ENCODE measurements at places on chromosomes 16 and 17.
A peak's percentile ranks its signal among the peaks of the same experiment; 100 is the strongest.

- DNase-seq, result no peak
These were observed 2.5 kb downstream of the PHF12 start for GRCh38 chr17:28948873-28949184.

DNA sequence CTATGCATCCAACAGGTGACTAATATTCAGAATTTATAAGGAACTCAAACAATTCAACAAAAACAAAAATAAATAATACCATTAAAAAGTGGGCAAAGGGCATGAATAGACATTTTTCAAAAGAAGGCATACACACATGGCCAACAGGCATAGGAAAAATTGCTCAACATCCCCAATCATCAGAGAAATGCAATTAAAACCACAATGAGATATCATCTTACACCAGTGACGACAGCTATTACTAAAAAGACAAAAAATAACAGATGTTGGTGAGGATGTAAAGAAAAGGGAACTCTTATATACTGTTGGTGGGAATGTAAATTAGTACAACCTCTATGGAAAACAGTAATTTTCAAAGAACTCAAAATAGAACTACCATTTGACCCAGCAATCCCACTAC, 250.4 kb upstream of the N4BP1 start:
- DNase-seq, result no peak

GRCh38 chr17:27586203-27586721, 44.7 kb upstream of the LGALS9 start:
- no peak for DNase-seq

GRCh38 chr16:66382966-66383299, 16.4 kb downstream of the CDH5 start:
- no peak for DNase-seq

- no peak for DNase-seq
These were observed 190.3 kb upstream of the IRX6 start for GRCh38 chr16:55133654-55134053.

GRCh38 chr16:54446639-54447038, 160.1 kb upstream of the IRX3 start:
- DNase-seq, result no peak

DNA sequence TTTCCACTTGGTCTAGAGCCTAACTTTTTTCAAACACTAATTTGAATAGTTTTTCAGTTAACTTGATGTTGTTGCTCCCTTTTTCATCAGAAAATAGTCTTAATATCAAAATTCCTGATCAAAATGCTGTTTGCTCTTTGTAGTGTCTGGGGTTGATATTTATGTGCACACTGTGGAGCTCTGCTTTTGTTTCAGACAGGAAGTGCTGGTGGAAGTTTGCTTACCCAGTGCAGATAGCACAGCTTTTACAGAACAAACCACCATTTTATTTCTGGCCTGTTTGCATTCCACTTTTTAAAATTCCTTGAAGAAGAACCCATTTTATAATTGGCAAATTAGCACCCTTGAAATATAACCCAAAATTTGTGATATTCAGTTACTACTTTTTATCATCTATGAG, 125.4 kb downstream of the MRTFB start:
- DNase-seq, result no peak

GRCh38 chr17:73560661-73561060, 83.6 kb downstream of the SDK2 start:
- DNase-seq, result no peak

GRCh38 chr16:68299571-68300453, 10.9 kb downstream of the SLC7A6OS start:
- DNase-seq, result no peak

GRCh38 chr16:61579195-61579594, 457.0 kb downstream of the CDH8 start:
- no peak for DNase-seq

DNA sequence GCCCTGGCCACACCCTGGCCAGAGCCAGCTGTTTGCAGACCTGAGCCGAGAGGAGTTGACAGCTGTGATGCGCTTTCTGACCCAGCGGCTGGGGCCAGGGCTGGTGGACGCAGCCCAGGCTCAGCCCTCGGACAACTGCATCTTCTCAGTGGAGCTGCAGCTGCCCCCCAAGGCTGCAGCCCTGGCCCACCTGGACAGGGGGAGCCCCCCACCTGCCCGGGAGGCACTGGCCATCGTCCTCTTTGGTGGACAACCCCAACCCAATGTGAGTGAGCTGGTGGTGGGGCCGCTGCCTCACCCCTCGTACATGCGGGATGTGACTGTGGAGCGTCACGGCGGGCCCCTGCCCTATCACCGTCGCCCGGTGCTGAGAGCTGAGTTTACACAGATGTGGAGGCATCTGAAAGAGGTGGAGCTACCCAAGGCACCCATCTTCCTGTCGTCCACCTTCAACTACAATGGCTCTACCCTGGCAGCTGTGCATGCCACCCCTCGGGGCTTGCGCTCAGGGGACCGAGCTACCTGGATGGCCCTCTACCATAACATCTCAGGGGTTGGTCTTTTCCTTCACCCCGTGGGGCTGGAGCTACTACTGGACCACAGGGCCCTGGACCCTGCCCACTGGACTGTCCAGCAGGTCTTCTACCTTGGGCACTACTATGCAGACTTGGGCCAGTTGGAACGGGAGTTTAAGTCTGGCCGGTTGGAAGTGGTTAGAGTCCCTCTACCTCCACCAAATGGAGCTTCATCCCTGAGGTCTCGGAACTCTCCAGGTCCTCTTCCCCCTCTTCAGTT, 578 bp downstream of the AOC2 start:
- DNase-seq, result no peak

- peak; percentile 90 for DNase-seq
These were observed 9.8 kb upstream of the SOST start for GRCh38 chr17:43768382-43768781.

DNA sequence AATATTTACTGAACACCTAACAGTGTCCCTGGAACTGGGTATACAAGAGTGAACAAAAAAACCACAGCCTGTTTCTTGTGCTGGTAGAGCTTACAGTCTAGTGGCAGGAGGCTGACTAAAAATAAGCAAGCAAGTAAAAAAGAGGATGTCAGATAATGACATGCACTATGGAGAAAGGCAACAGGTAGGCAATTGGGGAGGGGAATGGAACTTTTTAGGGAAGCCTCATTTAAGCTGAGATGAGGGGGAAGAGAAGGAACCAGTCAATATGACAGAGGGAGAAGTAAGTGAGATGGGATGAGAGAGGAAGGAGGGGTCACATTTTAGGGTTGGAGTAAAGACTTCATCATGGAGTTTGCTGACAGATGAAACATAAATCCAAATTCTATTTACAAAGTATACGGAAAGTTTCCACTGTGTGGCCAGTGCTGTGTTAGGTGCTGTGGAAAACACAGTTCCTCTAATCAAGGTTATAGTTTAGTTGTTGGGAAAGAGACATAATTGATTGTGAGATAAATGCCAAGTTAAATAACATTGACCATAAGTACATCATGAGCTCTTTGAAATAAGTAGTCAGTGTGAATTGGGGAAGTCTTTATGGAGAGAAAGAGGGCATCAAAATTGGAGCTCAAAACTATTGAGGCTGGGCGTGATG, 251.4 kb downstream of the FTO start:
- no peak for DNase-seq

- DNase-seq, result no peak
These were observed 23.1 kb upstream of the ACSF3 start for GRCh38 chr16:89070590-89070989.

- DNase-seq, result no peak
These were observed 38.3 kb upstream of the NDRG4 start for GRCh38 chr16:58461640-58462039.

DNA sequence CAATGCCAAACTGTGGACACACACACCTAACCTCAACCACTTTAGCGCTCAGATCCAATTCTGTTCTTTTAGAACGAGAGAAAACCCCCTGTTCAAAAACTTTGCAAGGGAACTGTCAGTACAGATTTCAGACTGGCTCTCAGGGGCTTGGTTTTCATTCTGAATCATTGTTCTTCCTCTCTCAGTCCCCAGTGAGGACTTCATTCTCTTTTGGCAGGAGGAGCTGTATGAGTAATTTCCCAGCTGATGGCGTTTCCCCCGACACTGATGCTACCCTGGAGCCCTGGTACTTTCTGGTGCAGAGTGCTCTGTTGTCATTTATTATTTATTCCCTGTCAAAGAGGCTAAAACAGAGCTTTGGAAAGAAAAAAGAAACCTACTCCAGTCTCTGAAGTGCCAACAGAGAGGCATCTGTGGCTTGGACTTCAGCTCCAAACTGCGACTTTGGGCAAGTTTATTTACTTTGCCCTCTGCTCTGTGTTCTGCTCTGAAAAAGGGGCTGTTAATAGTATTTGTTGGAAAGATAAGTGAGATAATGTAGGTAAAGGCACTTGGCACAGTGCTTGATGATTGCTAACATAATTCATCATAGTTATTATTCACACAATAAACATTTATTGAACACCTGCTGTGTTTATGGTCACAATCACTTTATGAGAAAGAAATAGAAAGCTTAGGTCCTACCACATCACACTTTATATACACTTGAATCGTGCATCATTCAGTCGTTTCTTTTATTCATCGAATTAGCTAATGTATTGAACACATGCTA, 28.3 kb downstream of the ETV4 start:
- DNase-seq, result no peak

DNA sequence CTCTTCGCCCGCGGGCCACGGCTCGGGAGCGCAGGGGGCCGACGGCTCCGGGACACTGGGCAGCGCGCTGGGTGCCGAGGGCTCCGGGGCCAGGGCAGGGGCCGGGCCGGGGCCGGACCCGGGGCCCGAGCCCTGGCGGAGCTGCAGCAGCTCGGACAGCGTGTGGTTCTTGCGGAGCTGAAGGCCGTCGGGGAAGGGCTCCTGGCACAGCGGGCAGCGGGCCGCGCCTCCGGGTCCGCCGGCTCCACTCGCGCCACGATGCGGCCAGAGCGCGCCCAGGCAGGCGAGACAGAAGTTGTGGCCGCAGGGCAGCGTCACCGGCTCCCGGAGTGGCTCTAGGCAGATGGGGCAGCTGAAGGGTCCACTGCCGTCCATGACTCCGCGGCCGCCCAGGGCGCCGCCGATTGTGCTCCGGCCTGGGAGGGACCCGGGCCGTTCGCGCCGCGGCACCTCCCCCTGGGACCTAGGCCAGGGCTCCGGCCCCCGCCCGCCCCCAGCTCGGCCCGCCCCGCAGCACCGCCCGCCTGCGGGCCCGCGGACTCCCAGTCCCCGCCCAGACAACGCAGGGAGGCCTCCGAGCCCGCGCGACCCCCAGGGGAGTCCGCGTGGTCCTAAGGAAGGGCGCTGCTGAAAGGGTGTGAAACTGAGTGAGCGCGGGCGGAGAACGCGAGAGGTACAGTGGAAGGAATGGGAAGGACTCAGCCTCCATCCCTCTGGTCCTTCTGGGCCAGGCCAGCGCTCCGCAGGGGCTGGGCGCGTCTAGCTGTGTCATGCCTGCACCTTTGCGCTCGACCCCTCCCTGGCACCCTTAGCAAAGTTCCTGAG, at the start of gene TRIM47:
Gene TRIM47 (minus strand): TSS at position 408 of the 825 bp plus-strand sequence. CDS start 33 bp downstream, at position 375.
- DNase-seq, result peak; percentile 55

- DNase-seq, result no peak
These were observed 182.8 kb upstream of the HS3ST3A1 start for GRCh38 chr17:13784434-13785095.

DNA sequence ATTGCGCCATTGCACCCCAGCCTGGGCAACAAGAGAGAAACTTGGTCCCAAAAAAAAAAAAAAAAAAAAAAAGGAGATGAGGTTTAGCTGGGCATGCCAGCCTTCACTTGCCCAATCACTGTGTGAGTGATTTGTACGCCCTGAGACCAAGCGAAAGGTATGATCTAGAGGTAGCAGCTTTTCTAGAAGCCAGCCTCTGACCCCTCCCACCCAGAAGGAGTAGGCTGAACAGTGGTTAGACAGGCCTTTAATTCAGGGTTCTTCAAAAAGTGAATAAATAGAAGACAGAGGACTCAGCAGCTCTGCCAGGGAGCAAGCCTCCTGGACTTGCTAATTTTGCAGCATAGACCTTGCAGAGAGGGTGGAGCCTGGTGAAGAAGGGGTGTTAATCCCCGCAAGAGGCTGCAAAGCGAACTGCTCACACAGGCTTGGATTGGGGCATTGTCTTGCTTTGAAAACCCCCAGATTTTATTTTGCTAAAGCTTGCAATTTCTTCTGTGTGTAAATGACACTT, 7.1 kb upstream of the CYTH1 start:
- DNase-seq, result no peak

GRCh38 chr17:46125831-46126230, 67.4 kb downstream of the KANSL1 start:
- DNase-seq, result no peak

- no peak for DNase-seq
These were observed 234.6 kb downstream of the HS3ST3A1 start for GRCh38 chr17:13367154-13367553.

DNA sequence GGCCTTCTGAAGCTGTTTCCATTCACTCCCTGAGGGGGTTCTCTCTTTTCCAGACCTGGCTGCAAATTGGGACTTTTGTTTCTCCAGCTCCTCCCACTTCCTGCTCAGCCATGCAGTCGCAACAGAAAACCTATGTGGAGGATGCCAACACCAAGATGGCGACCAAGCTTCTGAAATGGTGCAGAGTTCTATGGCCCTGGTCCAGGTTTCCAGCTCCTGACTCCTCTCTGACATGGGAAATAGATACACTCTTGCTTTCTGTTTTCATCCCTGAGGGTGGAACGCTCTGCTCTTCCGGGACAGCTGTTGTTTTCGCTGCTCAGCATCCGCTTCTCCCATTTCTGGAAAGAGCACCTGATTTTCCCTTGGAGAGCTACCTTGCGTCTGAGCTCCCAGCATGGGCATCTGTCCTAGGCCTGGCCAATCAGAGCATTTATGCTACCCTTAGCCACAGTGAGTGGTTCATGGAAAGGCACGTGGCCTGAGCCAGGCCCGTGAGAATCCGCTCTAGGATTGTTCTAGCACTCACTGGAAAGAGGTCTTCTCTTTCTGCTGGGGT, 8.1 kb downstream of the GPRC5B start:
- DNase-seq, result no peak

- DNase-seq, result peak; percentile 96
These were observed 4.4 kb downstream of the FMNL1 start for GRCh38 chr17:45225964-45226530.

DNA sequence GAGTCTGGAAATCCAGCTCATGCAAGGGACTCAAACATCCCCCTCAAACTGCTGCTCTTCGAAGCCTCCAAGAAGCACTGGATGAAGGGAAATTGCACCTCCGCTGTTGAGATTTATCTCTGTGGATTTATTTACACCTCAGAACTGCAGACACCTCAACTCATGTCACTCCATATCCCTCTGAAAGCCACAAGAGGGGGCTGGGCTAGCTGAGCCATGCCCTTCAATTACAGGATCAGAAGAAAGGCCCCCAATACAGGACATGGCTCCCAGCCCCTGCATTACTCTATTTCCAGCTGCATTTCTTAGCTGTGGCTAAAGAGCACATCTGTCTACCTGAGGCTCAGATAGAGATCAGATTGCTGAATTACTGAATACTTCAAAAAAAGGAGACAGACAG, 103.1 kb upstream of the DYNLRB2 start:
- no peak for DNase-seq

GRCh38 chr16:49528060-49528865, 154.7 kb downstream of the C16orf78 start:
- DNase-seq, result peak; percentile 10

All from inflammatory macrophage treated with lipopolysaccharide for 4 hours (primary cell).